ENCODE measurements at places on chromosomes 1 and 21.

DNA sequence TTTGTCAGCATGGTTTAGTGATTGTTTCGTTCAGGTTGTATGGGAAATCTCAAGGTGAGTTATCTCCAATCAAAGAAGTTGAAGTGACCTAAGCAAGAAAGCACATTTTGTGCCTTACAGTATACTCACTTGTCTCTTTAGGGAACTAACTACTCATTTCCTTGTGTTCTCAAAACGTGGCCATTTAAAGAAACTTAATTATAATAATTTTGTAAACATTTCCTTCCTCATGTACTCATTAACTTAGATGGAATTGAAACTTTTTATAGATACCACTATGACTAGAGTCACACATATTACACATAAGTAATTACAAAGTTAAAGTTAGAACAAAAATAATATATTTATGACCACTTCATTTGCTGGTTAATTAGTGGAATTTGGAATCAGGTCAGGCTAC is 552.6 kb downstream of the MRPL39 start:
- DNase-seq, result no peak

- DNase-seq, result no peak
Measured at GRCh38 chr1:232029315-232029714, 402.7 kb downstream of the DISC1 start.

DNA sequence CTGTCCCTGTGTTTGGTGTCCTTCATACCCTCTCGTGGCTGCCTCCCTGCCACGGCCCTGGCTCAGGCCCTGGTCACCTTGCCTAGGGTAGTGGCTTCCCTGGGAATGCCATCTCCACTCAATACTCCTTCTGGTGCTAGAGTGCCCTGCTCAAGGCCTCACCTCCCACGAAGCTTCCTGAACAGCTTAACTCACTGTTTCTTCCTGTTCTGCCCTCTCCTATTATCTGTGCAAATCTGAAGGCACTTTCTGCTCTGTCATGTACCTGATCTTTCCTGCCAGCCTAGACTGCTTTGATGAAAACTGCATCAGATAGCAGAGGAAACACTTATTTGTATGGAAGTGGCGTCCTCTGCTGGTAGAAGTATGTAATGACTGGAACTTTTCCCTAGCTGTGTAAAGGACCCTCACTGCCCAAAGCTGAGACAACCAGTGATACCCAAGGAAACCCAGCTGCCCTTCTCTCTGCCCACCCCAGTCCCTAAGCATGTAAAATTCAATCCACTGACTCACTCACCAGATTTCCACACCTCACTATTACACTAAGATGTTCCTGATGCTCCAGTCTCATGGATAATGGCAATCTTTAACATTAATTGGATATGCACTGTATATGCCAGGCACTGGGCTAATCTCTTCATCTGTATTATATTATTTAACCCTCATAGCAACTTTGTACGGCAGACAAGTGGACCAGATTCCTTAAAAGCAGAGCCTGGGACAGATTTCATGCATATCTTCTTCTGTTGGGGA is 36.2 kb upstream of the BTG2 start:
- peak; percentile 62 for DNase-seq

GRCh38 chr1:233357595-233358397 is 30.3 kb downstream of the MAP3K21 start:
- no peak for DNase-seq

GRCh38 chr21:15062606-15062965 is 2.2 kb downstream of the NRIP1 start:
- DNase-seq, result no peak

GRCh38 chr1:78052685-78053405 is 7.1 kb downstream of the GIPC2 start:
- no peak for DNase-seq

DNA sequence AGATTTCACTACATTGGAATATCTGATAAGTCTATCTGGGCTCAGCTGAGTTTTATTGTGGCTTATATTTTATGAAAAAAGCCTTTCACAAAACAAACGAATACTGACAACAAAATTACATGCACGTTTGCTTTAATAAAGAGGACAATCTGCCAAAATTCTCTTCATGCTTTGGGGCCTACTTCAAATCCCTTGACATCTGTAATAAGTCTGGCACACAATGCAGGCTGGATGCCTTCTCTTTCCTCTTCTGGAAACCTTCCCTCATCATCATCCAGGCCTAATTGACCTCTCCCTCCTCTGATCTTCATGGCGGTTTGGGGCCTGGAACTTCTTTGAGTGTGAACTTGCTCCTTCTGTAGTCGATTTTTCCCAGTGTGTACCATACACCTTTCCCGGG is 70.3 kb downstream of the MAP10 start:
- DNase-seq, result no peak

DNA sequence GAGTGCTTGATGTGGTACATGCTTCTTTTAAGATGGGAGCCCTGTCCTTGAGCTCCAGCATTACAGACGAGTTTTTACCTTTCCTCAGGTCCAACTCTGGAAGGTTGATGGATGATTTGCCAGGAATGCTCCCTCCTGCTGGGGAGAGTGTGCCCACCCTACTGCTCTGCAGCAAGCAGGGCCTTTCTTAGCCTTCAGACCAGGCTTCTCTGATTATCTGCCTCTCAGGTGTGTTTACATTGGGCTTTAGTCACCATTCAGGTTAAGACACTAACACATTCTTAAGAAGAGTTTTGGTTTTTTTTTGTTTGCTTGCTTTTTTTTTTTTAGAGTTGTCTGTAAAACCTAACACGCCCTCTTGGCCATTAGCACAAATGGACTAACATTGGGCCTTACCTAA is 301.8 kb downstream of the KCNT2 start:
- DNase-seq, result no peak

GRCh38 chr1:108718927-108719655 is 6.4 kb downstream of the FNDC7 start:
- no peak for DNase-seq

- DNase-seq, result no peak
Measured at GRCh38 chr1:193476748-193477147, 290.3 kb upstream of the B3GALT2 start.

- no peak for DNase-seq
Measured at GRCh38 chr1:240491156-240491555, 120.8 kb downstream of the GREM2 start.

- DNase-seq, result no peak
Measured at GRCh38 chr1:222777977-222778376, 36.9 kb upstream of the DISP1 start.

DNA sequence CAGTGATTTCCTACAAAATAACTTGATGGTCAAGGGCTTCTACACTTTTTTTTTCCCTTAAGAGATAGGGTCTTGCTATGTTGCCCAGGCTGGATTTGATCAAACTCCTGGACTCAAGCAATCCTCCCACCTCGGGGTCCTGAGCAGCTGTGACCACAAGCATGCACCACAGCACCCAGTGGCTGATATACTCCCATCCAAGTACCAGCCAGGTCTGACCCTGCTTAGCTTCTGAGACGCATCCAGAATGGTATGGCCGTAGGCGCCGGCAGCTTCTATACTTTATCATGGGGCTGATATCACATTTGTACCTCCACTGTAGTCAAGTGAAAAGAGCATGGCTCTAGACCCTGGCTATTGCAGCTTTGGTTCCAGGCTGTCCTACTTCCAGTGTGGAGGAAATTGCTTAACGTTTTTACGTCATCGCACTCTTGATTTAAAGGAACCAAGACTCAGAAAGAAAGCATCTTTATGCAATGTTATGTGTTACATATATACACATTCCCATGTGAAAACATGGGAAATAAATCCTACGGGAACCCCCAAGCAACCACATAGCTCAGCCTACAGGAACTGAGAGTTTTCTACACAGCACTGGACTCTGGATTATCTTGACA is 39.5 kb downstream of the PDPN start:
- DNase-seq, result no peak

- DNase-seq, result no peak
Measured at GRCh38 chr1:192461684-192462083, 113.9 kb upstream of the RGS1 start.

GRCh38 chr1:228830954-228831481 is 95.7 kb downstream of the RHOU start:
- peak; percentile 19 for DNase-seq

- DNase-seq, result no peak
Measured at GRCh38 chr1:150876119-150876454, 312 bp downstream of the ARNT start.

DNA sequence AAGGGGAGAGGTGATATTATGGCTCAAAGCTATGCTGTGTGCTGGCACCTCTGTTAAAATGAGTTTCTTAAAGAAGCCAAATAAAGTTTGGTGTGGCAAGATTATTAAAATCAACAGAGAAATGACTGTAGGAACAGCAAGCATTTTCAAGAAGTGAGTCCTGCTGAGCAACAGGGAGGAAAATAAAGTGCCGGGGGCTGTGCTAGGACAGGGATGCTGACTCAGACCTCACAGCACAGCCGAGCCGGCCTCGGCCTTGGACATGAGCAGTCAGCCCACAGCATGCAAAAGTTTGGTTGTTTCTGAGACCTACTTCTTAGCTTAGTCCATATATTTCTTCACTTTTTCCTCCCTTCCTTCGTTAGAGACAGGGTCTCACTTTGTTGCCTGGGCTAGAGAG is 19.2 kb downstream of the CNIH3 start:
- no peak for DNase-seq

DNA sequence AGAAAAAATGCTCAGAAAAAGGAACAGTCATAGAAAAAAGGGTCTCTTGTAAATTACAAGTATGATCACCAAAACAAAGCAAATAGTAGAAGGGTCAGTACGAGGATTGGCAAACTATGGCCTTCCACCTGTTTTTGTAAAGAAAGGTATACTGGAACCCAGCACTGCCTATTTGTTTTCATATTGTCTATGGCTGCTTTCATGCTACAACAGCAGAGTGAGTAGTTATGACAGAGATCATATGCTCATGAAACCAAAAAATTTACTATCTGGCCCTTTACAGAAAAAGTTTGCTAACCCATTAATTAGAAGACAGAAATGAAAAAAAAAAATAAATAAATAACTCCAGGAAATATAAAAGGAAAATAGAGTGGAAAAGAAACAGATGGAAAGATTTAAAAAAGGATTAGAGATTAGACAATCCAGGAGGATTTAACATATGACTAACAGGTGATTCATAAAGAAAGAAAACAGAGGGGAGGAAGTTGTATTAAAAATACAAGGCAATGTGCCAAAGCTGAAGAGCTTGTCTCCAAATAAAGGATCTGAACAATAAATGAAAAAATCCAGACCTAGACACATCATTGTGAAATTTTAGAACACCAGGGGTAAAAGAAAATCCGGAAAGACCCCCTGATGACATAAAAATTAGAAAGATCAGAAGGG is 108.5 kb upstream of the SERTAD4 start:
- no peak for DNase-seq

- DNase-seq, result no peak
Measured at GRCh38 chr1:84089465-84089864, 54.6 kb upstream of the PRKACB start.

DNA sequence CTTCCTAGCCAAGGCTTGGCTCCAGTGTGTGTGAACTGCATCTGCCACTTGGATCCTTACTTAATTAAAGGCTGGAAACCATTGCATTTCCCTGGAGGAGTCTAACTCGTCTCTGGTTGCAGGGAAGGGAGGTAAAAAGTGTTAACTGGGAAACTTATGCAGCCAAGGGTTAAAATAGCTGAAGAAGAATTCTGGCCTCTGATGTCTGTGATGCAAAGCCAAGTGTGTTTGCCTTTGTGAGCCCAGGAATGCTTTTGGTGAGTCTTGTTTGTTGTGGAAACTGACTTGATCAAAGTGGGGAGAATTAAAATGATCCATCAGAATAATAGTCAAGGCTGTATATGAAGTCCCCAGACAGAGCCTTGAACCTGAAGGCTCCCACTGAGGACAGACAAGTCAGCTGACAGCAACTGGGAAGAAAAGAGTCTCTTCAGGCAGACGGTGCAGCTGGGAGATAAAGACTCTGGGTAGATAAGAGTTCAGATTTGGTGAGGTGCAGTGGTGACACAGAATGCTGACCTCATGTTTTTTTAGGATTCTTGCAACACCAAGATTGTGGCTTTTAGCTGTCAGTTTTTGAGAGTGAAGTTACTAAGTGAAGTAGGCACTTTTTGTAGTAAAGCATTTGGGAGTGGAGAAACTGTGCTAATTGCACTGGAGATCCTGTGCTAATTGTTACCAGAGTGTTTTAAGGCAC is 59.5 kb upstream of the WLS start:
- DNase-seq, result no peak

GRCh38 chr1:219539645-219540254 is 73.2 kb downstream of the ZC3H11B start:
- DNase-seq, result no peak

DNA sequence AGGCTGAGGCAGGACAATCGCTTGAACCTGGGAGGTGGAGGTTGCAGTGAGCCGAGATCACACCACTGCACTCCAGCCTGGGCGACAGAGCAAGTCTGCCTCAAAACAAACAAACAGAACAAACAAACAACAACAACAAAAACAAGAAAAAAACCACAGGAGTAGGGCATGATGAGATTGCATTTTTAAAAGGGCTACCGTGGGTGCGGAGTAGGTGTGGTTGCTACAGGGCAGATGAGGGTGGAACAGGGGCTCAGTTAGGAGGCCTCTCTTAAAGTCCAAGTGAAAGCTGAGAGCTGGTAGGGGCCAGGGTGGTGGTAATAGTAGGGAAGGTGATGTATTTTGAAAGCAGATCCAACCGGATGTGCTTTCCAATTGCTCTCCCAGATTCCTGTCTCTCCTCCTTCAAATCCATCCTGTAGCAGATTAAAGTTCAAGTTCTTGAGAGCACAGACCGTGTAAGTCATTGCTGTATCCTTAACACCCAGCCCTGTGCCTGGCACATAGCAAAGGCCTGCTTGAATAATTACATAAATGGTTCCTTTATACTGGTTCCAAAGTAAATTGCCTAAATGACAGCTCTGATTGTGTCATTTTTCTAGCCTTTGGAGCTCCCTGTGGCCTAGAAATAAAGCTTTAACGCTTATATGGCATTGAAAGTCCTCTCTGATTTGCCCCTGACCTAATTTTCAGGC is 4.2 kb upstream of the LINGO4 start:
- no peak for DNase-seq

GRCh38 chr1:93864175-93864574 is 14.8 kb downstream of the DNTTIP2 start:
- no peak for DNase-seq

GRCh38 chr21:35004314-35004713 is 44.8 kb downstream of the RUNX1 start:
- no peak for DNase-seq

DNA sequence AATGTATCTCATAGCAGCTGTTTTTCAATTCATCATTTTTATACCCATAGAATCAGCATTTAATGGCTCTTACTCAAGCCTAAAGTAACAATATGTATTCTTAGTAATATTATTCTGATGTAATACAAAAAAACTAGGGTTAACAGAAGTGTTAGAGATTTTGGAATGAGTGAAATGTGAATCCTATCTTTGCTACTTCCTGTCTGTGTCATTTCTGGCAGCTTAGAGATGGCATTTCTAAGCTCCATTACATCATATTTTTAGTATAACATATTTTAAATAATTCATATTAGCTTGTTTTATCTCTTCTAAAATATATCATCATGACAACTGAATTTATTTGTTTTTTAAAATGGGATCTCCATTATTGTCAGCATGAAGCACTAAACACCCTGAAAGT is 90.2 kb downstream of the LRRC7 start:
- no peak for DNase-seq

GRCh38 chr1:196897158-196897828 is 9.4 kb downstream of the CFHR4 start:
- DNase-seq, result no peak

All from CD4-positive, alpha-beta T cell treated with Interleukin-17A for 4 hours (primary cell).